ENCODE measurements at places on chromosomes 16 and 17. TPM values are rescaled to one million over a fixed set of nuclear protein-coding genes. Genes with fewer than 3 reads are reported as not detected.

Gene FMNL1
- total RNA-seq = 496 TPM

Gene ZP2
- total RNA-seq = not detected

Gene ANKRD40CL
- not detected for total RNA-seq

Gene ASGR1
- total RNA-seq = 4.5 TPM

Gene SLC25A11
- total RNA-seq = 68.5 TPM

Gene OR3A3
- total RNA-seq = not detected

Gene DNAH3
- 0.11 TPM for total RNA-seq

Gene BCL6B
- total RNA-seq = 0.50 TPM

Gene MT4
- total RNA-seq = not detected

Gene KRTAP1-3
- not detected for total RNA-seq

Gene SYNRG
- total RNA-seq = 63.8 TPM

Gene RTN4RL1
- 0.09 TPM for total RNA-seq

Gene RAB34
- total RNA-seq = 4.1 TPM

Gene SIRT7
- 41.3 TPM for total RNA-seq

Gene VMO1
- not detected for total RNA-seq

Gene ABCC11
- total RNA-seq = 0.24 TPM

Gene LPO
- not detected for total RNA-seq

Gene HIGD1B
- total RNA-seq = not detected

Data from activated T-helper 17 cell treated with anti-CD3 and anti-CD28 coated beads, Interleukin-2, amount 50 U/mL, for 72 hours (primary cell).